ENCODE measurements at places on chromosomes 3 and 15.

GRCh38 chr3:11197484-11197883 lies 43.2 kb downstream of the HRH1 start:
- no peak for DNase-seq

- DNase-seq, result no peak
These were observed 109.2 kb downstream of the CD47 start for GRCh38 chr3:107981471-107982111.

- peak; percentile 43 for DNase-seq
These were observed at the start of gene PEX5L for GRCh38 chr3:180036671-180037455. Gene PEX5L (minus strand): TSS chr3:180036937. CDS start chr3:180036599, 338 bp downstream.

DNA sequence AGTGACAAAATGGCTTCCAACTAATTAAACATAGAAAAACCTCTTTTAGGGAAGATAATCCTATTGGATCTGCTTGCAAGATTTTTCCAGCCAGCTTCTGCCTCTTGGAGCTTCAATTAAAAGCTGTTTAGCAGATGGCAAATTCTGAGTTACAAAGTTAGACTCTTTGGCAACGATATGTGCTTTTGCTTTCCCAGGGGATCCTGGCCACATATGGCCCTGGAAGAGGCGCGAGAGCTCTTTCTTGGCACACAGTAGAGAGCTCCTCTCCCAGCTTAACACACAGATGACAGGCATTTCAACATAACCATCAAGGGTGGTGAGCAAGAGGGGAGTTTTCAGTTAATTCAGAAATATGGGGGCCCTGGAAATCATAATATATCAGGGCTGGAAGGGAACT lies 41.6 kb upstream of the GALNT15 start:
- peak; percentile 81 for DNase-seq

DNA sequence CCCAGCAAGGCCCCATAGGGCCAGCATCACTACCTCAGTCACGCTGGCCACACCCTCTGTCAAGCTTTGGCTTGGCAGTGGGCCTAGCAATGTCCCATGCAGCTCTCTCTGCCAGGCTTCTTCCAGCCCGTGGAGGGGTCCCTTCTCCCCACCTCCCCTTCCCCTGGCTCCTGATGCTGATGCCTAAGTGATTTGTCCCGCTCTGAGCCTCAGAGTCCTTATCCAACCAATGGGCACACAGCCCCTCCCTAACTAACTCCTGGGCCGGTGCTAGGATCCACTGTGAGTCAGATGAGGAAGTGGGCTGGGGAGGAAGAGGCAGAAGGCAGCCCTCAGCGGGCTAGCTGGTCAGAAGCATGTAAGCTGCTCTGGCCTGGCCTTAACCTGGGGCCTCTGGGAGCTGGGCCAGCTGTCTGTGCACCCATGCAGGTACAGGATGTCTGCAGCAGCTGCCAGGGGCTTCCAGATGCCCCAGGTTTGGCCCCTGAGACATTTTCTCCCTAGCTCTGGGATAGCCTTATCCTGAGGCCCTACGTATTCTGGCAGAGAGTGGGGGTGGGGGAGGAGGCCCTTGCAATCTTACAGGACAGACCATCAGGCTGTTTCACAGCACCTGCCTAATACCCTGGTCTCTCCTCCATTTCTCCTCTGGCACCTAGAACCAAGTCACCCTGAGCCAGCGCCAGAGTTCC lies 740 bp upstream of the ZBTB47 start:
- peak; percentile 18 for DNase-seq

GRCh38 chr3:187725653-187726370 lies 19.5 kb downstream of the BCL6 start:
- no peak for DNase-seq

GRCh38 chr15:82103468-82103867 lies 57.6 kb upstream of the MEX3B start:
- DNase-seq, result no peak

DNA sequence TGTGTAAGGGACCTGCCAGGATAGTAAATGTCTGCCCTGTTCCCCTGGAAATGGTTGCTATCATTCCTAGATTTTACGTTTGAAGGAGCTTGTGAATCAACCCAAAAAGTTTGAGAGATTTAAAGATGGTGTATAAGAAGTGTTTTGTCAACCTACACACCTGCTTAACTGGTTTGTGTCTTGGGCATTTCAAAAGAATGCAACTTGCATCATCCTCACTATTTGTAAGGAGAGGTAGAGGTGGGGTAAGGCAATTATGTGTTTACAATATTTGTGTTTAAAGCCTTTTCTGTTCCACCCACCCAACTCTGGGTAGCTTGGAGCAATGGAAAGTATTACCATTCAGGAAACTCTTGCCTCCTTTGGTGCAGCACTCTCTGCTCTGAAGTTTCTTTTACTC lies 314.2 kb upstream of the RARB start:
- no peak for DNase-seq

- peak; percentile 71 for DNase-seq
These were observed 533.1 kb downstream of the TBL1XR1 start for GRCh38 chr3:176663837-176664831.

DNA sequence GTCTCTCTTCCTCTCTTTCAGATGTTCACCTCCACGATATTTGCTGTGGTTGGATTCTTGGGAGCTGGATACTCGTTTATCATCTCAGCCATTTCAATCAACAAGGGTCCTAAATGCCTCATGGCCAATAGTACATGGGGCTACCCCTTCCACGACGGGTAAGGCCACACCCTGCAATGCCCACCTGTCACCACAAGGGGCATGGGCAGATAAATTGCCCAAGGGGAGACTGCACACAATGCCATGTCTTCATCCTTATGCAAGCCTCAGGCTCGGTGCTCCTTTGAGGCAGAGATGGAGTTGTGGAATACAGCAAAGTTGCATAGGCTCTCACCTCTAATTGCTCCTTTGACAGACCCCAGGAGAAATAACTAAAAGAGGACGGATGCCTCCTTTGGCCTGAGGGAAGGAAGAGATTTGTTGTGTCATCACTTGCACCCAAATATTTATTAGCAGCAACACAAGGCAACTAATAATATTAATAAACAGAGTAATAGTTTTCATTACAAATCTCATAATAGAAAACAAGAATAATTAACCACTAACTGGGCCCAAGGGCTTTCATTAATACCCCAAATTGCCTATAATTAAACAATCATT lies 13.2 kb downstream of the TM4SF4 start:
- no peak for DNase-seq

GRCh38 chr3:104460477-104461406 lies 906.0 kb upstream of the ALCAM start:
- peak; percentile 37 for DNase-seq

- peak; percentile 70 for DNase-seq
These were observed 170.2 kb upstream of the UMPS start for GRCh38 chr3:124559846-124560574.

- DNase-seq, result no peak
These were observed 28.6 kb downstream of the MAP2K5 start for GRCh38 chr15:67570875-67571647.

GRCh38 chr3:43870844-43871626 lies 180.3 kb downstream of the ABHD5 start:
- no peak for DNase-seq

- DNase-seq, result peak; percentile 28
These were observed 9.9 kb downstream of the DNASE1L3 start for GRCh38 chr3:58200846-58201355.

- DNase-seq, result peak; percentile 52
These were observed 23.3 kb upstream of the TMEM158 start for GRCh38 chr3:45249391-45249790.

DNA sequence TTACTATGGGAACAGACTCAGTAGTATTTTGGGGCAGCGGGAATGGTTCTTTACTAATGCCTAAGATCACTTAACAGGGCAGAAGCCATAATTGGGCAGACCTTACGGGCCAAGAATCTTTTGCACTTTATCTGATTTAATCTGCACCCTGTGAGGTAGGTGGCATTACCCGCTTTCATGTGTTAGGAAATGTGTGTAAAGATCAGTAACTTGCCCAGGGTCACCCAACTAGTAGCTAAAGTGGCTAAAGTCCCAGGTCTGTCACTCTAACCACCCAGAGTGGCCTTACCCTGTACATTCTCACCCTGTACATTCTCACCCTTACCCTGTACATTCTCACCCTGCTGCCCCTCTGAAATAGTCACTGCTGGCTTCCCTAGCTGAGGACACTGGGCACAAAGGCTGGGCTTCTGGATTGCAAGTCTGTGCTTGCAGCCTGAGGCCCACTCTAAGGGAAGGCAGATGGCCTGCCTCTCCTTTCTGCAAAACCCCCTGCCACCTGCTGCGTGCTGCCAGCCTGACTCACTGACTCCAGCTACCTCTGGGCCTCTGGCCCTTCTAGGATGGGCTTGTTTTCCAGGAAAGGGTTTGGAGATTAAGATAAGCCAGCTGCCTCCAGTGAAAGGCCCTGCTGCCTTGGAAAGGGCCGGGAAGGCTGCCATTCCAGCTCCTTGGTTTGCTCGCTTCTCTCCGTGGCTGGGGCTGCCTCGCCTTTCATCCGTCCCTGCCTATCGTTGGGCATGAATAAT lies 37.5 kb upstream of the MYZAP start:
- DNase-seq, result no peak

- no peak for DNase-seq
These were observed 75.4 kb upstream of the AKAP13 start for GRCh38 chr15:85305050-85305449.

- DNase-seq, result no peak
These were observed 14.5 kb downstream of the C3orf20 start for GRCh38 chr3:14689247-14689980.

DNA sequence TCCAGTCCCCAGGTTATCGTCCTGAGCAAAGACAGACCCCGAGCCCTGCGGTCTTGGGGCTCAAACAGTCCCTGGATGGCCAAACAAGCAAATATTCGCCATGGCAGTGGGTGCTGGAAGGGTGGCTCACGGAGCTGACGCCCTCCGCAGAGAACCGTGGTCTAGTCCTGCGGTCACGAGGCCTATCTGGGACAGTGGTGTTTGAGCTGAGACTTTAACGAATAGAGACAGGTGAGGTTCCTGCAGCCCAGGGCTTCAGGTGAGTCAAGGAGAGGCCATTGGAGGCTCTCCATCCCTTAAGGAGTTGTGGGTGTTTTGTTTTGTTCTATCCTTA lies 399 bp upstream of the SUCLG2 start:
- DNase-seq, result no peak

DNA sequence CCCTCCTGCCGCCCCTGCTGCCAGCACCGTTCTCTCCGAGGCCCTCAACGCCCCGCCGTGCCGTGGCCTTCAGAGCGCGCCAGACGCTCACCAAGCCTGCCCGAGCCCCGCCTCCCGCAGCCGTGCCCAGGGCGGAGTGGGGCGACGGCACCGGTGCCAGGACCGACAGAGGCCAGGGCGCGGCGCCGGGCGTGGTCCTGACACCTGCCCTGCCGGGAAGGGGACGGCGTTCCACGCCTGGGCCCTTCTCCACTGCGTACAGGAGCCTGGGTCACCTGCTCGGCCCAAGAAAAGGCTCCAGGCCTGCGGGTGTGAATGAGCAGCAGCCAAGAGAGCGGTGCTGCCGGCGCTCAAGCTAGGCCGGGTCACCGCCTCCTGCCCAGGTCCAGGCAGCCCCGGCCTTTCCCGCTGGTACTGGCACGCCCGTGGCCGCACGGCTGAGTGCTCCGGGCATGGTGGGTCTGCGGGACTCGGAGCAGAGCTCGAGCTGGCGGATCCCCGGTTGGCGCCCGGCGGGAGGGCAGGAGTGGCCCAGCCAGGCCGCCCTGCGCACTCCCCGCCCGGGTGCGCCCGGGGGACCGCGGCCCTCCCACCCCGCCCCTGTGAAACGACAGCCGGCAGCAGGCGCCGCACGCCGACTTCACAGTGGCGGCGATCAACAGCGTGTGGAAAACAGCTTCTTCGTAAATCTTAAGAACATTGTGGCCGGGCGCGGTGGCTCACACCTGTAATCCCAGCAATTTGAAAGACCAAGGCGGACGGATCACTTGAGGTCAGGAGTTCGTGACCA lies 4.2 kb downstream of the OCA2 start:
- DNase-seq, result no peak

DNA sequence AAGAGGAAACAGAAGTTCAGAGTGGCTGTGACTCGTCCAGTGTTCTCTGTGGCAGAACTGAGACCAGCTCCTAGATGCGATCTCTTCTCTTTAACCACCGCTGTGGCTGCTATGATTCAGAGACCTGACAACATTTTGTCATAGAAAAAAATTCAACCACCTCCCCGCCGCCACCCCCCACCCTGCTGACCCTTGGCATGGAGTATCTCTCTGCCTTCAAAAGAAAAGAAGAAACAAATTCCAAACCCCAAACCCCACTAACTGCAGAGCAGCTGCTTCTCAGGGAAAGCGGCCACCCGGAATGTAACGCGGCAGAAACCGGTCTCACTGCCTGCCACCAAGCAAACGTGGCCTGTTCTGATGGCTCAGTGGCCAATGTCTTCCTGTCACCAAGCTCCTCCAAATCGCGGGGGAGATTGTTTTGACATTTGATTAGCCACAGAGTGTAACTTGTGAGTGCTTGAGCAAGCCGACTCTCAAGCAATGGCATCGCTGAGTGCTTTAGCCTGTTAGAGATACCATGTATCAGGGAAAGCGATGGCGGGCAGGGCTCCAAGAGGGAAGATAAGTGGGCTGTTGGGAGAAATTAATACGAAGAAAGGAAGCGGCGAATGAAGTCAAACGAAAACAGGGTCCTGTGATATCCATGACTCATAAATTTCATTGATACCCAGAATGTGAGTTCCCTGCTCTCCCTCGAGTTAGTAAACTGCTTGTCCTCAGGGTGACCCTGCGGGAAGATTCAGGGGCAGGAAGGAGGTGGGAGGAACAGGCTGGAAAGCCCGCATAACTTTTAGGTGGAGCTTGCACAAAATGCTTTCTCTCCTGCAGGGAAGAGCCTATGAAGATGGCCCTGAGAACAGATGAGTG lies 44.8 kb upstream of the TLE3 start:
- DNase-seq, result peak; percentile 68

DNA sequence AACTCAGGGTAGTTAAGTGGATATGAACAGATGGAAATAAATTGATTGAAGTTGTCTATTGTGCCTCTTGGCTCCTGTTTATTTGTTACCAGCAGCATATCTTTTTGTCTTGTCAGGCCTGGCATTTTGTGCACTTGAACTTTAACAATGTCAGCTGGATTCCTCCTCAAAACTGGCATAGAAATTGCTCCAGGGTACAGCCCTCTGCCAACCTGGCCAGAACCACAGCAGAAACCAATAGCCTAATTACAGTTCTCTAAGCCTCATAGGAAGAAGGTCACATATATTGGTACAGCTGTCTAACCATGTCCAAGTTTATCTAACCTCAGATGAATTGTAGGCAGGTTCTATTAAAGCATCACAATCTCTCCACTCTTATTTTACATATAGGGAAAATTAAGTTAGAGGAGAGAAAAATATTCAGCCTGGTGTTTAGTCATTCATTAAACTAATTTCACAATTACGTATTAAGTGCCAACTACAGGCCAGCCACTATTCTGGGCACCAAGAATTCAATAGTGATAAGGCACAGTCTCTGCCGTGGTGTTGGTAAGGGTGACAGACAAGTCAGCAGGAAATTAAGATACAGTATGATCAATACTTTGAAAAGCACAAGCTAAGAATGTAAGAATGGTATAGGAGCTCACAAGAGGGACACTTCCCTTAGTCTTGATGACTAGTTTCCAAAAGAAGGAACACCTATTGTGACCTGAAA lies 452.9 kb upstream of the NECTIN3 start:
- DNase-seq, result no peak

- peak; percentile 11 for DNase-seq
These were observed 104.9 kb upstream of the MANF start for GRCh38 chr3:51280176-51280575.
